ENCODE measurements at places on chromosomes 2 and 18.

GRCh38 chr2:111182740-111183139 is 62.0 kb downstream of the BCL2L11 start:
- DNase-seq: no peak

DNA sequence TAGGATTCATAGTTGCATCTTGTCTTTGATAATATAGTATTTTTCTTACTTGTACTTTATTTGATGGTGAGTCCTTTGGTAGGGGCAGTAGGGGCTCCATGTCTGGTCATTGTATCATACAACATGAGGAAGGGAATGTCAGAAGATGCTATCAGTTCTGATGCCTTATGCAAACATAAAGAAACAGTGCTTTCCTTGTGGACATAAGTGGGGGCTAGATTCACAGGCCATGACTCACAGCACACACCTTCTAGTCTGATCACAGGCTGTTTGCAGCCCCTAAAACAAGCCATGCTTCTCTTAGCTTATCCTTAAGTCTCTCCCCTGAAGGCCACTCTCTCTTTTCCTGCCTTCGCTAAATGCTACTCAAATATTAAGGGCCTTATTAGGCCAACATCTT is 10.7 kb upstream of the SLC14A1 start:
- no peak for DNase-seq

DNA sequence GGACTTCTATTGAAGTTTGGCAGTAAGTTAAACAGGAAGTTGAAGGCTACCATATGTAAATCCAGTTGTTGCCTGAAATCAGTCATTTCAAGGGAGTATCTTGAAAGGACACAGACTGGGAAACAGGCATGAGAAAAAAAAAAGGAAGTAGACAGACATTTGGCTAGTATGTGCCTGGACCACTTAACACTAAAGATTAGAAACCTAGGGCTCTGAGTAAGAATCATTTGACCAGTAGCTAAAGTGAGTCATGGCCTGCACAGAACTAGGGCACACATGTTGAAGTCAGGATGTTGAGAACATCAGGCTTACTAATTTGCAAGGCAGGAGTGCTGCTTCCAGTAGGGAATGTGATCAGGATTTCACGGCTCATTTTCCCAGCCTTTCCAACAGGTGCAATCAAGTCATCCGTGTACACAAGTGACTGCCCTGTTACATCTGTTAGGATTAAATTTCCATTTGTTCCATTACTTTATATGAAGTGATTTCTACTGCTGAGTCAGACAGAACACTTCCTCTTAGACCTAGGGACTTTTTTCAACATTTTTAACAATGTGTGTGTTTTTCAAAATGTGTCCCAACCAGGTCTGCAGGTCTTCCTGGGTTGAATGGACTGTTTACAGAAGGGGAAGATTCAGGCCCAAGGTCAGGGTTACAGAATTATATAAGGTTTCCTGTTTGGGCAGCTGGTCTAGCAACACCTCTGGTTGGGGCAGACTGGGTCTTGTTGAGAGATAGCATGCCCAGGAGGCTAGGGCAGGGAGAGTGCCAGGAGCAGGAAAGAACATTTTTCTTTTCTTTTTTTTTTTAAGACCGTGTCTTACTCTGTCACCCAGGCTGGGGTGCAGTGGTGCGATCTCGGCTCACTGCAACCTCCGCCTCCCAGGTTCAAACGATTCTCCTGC is 145.6 kb downstream of the TGIF1 start:
- no peak for DNase-seq

- no peak for DNase-seq
These were observed 33.4 kb upstream of the SERPINB7 start for GRCh38 chr18:63741769-63742168.

- DNase-seq: no peak
These were observed 73.9 kb downstream of the GYPC start for GRCh38 chr2:126729896-126730295.

DNA sequence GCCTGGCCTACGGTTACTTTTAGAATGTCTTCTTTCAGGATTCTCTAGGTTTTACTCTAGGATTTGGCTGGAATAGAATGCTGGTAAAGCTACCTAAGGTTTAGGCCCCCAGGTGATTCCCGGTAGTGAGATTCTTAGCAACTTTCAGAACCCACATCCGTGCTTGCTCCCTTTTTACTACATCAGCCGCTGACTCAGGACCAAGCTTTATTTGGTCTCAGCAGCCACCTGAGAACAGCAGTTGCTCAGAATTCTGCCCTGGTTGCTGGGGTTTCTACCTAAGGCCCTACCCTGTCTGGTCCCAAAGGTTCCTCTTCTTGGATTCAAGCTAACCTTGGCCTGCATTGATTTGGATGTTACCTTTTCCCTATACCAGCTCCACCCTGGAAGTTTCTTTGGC is 36.1 kb upstream of the NDUFV2 start:
- no peak for DNase-seq

DNA sequence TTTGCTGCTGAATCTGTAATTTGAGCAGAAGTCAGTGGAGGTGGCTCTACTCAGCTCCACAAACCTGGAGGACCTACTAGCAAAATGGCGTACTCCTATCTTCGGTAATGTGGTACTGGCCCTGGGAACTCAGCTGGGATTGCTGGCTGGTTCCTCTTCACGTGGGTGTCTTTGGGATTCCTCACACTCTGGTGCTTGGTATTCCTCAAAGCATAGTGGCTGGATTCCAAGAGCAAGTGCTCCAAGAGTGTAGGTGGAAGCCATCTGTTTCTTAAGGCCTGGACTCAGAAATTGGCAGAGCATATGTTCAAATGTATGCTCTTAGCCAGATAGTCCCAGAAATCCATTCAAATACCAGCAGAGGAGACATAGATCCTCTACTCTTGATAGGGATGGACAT is 281.9 kb upstream of the CDH7 start:
- DNase-seq: no peak

- DNase-seq: no peak
These were observed 80.1 kb upstream of the SMAD7 start for GRCh38 chr18:49030692-49031443.

DNA sequence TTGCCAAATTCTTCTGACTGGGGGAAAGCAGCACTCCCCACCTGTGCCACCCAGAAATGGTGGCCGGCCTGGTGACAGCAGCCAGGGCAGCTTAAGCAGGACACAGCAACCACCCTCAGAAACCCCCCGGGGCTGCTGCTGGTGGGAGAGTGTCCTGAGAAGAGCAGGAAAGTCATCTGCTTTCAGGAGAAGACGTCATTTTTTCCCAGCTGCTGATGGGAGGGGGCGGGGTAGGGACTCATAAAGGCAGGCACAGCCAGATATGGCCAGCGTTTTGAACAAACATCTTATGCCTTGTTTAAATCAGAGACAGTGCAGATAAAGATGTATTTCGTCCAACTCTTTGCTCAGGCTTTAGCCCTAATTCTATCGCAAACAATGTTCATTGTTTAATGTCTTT is 139.5 kb downstream of the LRRC30 start:
- no peak for DNase-seq

DNA sequence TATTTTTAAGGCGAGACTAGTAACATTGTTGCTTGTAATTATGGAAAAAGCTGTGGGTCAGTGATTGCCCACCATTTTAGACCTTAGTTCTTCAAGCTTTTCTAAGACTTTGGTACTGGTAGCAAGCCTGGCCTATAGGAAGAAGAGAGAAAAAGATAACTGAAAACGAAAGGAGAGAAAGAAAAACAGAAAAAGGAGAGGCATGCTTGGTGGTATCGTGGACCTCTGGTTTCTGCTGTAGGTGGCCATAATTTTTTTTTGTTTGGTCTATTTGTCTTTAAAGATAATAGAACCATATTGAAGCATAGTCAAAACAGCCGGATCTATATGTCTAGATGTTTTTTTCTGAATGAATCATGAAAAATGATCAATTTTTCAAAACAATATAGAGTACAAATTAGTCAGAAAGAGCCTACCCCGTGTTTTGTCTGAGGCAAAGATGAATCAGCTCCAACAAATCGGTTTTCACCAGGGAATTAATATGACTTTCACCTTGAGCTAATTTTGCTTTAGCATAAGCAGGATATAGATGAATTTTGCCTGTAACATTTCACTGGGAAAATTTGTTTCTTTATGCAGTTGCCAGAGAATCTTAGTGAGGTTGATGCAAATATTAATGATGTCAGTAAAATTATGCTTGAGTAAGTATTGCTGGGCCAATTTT is 45.7 kb downstream of the CCDC85A start:
- DNase-seq: no peak

DNA sequence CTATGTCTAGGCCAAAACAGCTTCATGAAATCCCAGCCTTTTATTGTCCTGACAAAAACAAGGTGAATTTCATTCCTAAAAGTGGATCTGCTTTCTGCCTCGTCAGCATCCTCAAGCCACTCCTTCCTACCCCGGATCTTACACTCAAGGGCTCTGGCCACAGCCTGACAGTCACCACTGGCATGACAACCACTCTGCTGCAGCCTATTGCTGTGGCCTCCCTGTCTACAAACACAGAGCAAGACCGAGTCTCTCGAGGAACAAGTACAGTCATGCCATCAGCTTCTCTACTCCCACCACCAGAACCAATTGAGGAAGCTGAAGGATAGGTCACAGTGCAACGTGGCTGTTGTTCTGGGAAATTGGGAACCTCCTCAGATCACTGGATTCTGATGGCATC is 106.1 kb downstream of the ICA1L start:
- DNase-seq: no peak

DNA sequence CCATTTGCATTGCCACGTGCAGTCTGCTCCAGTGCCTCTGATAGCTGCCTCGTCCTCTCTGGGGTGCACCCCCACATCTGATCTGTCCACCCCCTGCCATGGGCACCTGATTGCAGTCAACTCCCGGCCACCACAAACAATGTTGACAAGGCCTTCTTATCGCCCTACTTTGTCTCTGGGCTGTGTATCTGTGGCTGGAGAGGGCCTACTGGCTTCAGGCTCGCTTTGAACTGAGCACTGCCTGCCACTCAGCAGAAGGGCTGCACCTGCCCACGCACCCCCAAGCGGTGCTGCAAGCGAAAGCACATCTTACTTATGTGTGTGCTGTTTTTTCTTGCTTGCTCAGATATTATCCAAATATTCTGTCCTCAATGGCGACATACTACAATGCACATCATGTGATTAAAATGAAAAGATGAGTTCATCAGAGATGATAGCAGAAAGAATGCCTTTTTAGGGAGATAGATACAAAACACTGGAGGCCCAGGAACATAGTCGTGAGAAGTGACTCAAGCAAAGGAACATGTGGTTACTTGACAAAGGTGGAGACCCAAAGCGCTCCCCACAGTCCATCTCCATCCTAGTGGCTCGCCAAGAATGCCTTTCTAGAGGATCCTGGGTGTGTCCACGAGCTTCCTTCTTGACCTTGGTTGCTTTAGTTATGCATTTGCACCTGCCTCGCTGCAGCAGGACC is 28.8 kb downstream of the FBLN7 start:
- DNase-seq: no peak

DNA sequence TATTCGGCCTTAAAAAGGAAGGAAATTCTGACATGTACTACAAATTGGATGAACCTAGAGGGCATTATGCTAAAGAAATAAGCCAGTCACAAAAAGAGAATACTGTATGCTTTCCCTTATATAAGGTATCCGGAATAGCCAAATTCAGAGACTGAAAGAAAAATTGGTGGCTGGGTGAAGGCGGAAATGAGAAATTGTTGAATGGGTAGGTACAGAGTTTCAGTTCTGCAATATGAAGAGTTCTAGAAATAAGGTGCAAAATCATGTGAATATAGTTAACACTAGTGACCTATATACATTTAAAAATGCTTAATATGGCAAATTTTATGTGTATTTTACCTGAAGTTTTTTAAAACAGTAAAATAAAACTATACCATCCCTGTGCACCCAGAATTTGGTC is 43.1 kb downstream of the RMP24 start:
- no peak for DNase-seq

GRCh38 chr2:8606226-8606625 is 75.6 kb upstream of the ID2 start:
- no peak for DNase-seq

- DNase-seq: no peak
These were observed 107.8 kb downstream of the NBEAL1 start for GRCh38 chr2:203122317-203122986.

- no peak for DNase-seq
These were observed 26.1 kb upstream of the ALKAL2 start for GRCh38 chr2:313991-314390.

GRCh38 chr2:26847307-26847654 is 651 bp upstream of the DPYSL5 start:
- DNase-seq: no peak

DNA sequence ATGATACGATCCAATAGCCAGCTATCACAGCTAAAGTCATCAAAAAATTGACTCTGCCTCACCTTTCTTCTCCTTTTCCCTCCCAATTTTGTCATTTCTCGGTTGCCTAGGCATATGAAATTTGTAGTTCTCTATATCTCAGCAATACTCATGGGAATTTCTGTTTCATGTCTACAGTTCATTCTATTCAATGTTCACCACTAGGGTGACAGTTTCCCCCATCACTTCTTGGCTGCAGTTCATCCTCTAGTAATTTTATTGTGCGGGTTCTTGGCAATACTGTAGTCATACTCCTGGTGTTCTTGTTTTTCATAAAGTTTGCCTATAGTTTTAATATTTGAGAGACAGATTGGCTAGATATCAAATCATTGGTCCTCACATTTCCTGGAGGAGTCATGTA is 872.2 kb upstream of the ID2 start:
- DNase-seq: no peak

- DNase-seq: no peak
These were observed 47.4 kb downstream of the BIN1 start for GRCh38 chr2:127059559-127059958.

- DNase-seq: peak; percentile 96
These were observed 46.6 kb downstream of the PRKRA start for GRCh38 chr2:178404368-178404767.

GRCh38 chr2:30371772-30372373 is 75.2 kb upstream of the LCLAT1 start:
- no peak for DNase-seq

- peak; percentile 88 for DNase-seq
These were observed 7.0 kb upstream of the NDUFV2 start for GRCh38 chr18:9095297-9096006.

DNA sequence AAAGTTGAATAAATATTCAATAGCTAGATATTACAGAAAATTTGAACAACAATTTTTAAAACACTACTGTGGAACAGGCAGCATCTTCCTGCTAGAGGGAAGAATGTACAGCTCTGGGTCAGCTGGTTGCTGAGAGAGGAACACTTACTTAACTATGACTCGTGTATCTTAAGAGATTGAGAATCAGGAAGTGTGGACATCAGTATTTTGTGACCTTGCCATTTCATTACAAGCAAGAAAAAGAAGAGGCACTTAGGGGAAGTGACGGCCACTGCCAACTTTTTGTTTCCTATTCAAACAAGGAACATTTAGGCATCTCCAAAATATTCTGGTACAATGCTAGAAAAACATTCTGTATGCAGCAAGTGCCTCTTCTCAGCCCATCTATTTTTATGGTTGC is 45.9 kb downstream of the ITPRID2 start:
- DNase-seq: no peak

GRCh38 chr2:191899410-191899809 is 52.5 kb upstream of the CAVIN2 start:
- no peak for DNase-seq

Data from T-helper 1 cell (primary cell).